SHP77 treated with DMSO at 0.1 percent for 48 hours (cell line): ENCODE measurements at places on chromosomes 2 and 18.
A peak's percentile ranks its signal among the peaks of the same experiment; 100 is the strongest.

DNA sequence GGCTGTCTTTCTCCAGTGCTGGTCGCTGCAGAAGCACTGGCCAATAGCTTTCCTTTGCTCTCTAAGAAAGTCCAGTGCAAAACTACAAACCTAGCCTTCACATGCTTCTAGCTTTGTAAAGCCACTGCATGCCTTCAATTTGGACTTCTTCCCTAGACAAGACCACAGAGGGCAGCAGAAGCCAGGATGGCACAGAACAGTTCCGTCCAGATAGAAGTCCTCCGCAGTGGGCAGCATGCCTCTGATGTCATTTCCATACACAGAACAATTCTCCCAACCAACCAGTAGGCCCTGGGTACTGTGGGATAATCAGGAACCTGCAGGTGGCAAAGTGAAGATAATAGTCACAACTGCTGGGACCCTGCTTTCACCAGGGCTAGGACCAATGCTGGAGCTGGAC lies 3.3 kb downstream of the ST6GAL2 start:
- DNase-seq, result no peak

DNA sequence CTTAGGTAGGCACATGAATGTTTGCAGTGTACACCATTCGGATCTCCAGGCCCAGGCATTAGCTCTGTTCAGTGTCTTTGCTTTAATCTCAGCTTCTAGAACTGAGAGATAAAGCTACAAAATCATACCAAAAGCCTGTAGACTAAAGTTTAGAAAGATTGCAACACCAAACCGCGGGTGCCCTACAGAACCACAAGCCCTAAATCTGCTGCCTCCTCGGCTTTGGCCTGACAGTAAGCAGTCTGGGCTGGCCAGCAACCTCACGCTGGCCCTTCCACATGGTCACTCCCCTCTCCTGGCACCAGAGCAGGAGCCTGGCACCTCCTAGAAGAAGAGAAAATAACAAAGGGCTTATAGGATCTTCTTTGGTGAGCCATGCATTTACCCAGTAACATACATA lies 8.9 kb upstream of the OSR1 start:
- DNase-seq, result no peak

DNA sequence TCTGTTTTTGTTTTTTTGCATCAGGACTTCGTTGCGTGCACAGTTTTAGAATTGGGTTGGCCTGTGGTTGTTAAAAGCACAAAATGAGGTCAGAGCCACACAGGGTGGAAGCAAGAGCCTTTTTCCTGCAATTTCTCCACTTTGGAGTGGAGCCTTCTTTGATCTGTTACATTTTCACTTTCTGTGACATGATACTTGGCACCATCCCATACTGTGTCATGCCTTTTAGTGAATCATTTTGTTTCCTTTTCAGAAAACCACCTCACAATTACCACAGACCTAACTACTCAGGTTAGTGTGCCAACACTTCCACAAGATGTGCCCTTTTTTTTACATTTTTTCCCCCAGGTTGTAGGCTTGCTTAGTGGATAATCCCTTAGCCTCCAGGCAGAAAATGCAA lies 32.5 kb downstream of the MERTK start:
- no peak for DNase-seq

- DNase-seq, result no peak
Measured at GRCh38 chr2:62501069-62501468, 4.9 kb downstream of the TMEM17 start.

DNA sequence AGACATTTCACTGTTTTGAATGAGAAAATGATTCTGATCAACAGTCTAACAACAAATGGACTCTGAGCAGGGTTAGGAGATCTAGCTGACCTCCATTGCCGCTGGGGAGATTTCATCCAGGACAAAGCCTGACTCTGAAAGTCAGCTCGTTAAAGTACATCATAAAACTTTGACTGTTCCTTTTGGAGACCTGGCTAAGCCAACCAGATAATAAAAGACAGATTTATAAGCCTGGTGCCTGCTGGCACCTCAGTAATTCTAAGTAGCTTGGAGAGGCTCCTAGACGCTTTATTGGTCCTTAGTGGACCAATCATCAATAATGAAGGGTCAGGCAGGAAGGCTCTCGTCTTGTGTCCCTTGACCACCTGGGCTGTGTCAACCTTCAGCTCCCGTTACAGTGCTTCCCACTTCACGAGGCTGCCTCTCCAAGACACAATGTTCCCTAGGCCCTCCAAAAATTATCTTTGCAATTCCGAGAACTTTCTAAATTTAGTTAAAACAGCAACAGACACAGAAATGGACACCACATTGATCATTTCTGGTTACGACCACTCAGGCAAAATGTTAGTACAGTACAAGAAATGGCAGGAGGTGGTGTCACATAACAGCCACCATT lies 47.9 kb upstream of the PMAIP1 start:
- no peak for DNase-seq

GRCh38 chr2:27518113-27518781 lies 21.6 kb downstream of the GCKR start:
- no peak for DNase-seq

DNA sequence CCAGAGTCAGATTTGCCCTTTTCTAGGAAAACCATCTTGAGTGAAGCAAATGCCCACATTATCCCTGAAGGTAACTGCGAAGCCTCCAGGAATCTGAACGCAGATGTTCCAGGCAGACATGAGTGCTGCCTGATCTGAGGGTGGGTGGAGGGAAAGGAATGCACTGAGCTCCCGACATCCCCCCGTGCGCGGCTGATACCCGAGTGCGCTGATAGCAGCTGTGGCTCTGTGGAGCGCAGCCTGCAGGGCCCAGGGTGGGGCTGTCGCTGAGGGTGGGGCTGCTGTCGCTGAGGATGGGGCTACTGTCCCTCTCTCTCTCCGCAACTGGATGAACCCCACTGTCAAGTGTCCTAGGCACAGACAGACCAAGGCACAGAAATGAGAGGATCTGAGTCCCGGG lies 82.4 kb downstream of the GFPT1 start:
- DNase-seq, result no peak

GRCh38 chr2:69196327-69197117 lies 183.5 kb downstream of the ANTXR1 start:
- DNase-seq, result no peak

DNA sequence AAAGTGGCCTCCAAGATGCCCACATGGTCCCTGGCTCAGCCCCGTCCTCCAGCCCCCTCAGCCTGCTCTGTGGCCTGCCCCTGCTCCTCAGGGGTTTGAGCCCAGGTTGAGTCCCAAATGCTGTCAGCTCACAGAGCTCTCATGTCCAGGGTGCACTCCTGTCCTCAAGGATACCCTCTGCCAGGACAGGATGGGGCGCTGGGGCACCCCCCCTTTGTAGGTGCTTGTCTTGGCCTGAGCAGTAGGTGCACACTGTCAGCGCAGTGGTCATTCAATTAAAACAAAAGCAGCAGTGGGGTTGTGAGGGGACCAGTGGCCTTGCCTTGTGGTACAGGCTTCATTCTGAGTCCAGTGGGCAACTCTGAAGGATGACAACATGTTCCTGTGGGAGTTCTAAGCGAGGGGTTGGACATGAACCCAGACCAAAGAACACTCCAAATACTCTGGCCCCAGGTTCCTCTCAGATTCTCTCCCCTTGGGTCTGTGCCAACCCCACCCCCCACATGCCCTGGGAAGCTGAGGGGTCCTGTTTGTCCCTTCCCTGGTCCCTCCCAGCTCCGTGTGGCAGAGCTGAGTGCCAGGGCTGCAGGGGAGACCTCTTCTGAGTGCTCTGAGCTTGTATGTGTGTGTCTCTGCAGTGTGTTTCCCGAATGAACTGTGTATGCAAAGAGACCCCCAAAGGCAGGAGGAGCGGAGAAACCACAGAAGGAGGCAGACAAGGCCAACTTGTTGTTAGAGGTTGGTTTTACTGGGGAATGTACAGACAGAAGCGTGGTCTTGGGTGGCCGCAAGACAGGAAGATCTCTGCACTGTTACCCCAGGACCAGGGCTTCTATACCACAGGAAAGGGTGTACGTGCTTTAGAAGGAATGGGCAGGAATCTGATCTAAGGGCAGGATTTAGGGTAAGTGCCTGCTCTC lies 155.6 kb upstream of the HS6ST1 start:
- no peak for DNase-seq

- no peak for DNase-seq
Measured at GRCh38 chr2:112884869-112885505, 26.0 kb upstream of the IL37 start.

- DNase-seq, result no peak
Measured at GRCh38 chr2:64865073-64865830, 123.9 kb upstream of the SLC1A4 start.

GRCh38 chr2:35114765-35115164 lies 1240.8 kb upstream of the CRIM1 start:
- no peak for DNase-seq

GRCh38 chr2:58732999-58733398 lies 491.9 kb upstream of the FANCL start:
- DNase-seq, result no peak

DNA sequence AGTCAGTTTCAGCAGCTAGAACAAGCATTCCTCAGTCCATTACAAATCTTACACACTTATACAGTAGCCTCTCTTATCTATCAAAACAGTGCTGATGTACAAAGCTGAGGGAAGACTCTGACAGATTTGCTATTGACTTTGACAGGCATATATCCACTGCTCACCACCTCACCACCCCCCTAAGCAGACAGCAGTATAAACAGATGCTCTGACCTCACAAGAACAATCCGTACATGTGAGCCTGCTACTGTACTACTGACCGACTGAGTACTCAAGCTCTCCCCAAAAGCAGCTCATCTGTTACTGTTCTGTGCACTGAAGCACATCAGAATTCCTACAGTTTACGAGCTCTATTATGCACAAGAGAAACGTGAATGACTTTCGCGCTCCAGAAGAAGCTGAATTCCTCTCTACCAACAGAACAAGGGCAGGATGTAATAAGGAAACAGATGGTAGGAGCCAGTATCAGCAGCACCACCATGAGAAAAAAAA lies 95.6 kb upstream of the PDE1A start:
- peak; percentile 54 for DNase-seq

DNA sequence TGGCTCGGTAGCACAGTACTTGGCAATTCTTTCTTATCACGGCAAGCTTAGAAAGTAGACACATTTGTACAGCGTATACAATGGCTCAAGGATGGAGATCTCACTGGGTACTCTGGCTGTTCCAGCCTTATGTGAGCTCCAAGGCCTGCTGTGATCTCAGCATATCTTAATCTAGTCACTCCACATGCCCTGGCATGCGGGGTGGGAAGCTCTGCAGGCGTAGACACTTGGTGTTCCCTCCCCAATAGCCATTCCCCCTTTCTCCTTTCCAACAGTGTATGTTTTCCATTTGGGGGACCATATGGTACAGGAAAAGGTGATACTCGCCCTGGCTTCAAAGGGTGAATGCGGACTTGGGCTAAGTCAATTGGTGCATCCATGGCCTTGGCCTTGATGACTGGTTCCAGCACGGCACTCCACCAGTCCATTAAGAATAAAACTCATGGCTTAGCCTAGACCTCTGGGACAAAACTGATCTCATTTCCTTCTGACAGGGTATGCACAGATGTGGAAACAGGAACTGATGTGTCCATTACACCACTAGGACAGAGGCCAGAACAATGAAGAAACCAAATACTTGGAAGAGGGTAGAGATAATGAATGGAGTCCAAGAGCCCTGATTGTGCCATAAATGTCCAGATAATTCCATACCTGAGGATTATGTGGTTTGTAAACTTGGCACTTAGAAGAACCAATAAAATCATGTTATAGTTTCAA lies 28.4 kb downstream of the TGIF1 start:
- no peak for DNase-seq

- DNase-seq, result no peak
Measured at GRCh38 chr2:237708065-237708398, 80.6 kb downstream of the LRRFIP1 start.

- DNase-seq, result no peak
Measured at GRCh38 chr2:20012282-20013125, at the start of gene MATN3. Gene MATN3 (minus strand): TSS chr2:20012668. CDS start chr2:20012631, 37 bp downstream.
